ENCODE measurements at places on chromosomes 12 and 14.

GRCh38 chr12:93139028-93139665 lies 210.1 kb upstream of the EEA1 start:
- DNase-seq, result peak; percentile 15

GRCh38 chr12:97813301-97813700 lies 350.7 kb downstream of the RMST start:
- DNase-seq, result no peak

GRCh38 chr12:52636189-52636588 lies 15.8 kb downstream of the KRT2 start:
- no peak for DNase-seq

DNA sequence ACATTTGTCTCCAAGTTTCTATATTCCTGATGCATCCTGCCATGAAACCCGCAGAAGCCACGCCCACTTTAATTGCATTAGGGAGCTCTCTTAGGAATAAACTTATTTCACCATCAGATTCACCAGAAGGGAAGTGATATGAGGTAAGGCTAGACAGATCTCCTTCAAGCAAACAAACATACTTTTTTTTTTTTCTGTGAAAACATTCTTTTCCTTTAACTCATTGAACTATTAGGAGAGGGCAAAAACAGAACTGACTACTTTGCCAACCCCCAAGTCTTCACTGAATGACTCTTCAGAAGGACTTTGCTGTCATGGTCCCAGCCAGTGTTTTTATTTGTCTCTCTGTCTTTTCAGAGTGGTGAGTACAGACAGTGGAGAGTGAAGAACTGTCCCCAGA lies 48.4 kb downstream of the GTF2A1 start:
- no peak for DNase-seq

DNA sequence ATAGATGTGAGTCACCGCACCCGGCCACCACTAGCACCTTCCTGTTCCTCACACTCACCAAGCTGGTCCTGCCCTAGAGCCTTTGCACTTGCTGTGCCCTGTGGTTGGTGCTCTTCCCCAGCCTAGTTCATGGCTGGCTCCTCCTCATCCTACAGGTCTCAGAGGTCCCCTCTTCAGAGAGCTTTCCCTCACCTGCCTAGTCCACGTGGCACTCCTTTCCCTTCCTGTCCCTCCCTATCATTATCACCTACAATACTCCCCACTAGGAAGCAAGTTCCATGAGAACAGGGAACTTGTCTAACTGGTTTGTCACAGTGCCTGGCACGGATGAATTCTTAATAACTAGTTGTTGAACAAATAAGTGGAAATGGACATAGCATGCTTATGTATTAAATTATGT lies 24.0 kb upstream of the TMED10 start:
- DNase-seq, result no peak

DNA sequence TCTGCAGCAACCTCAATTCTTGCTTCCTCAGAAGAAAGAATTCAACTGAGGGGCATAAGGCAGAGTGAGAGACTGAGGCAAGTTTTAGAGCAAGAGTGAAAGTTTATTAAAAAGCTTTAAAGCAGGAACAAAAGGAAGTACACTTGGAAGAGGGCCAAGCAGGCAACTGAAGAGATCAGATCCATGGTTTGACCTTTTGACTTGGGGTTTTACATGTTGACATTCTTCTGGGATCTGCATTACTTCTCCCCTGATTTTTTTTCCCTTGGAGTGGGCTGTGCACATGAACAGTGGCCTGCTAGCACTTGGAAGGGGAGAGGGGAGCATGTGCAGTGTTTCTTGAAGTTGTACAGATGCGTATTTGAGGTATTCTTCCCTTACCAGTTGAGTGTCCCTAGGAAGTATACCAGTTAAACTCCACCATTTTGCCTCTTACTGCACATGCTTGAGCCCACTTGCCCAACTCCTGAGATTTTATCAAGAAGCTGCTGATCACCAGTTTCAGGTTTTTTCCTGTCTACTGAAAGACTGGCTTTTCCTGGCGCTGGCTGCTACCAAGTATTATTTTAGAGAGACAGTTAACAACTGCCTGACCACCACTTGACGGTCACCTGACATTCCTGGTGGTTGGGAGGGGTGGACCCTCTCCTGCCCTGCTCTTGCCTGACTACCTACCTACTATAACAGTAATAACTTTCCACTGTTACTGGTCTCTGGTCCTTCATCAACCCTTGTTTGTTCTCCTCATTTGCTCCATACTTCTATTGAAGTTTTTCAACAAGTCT lies 26.0 kb upstream of the TMTC2 start:
- no peak for DNase-seq
